CD4-positive, alpha-beta T cell treated with Interleukin-6 for 4 hours (primary cell): ENCODE measurements at places on chromosomes 11 and 22.

DNA sequence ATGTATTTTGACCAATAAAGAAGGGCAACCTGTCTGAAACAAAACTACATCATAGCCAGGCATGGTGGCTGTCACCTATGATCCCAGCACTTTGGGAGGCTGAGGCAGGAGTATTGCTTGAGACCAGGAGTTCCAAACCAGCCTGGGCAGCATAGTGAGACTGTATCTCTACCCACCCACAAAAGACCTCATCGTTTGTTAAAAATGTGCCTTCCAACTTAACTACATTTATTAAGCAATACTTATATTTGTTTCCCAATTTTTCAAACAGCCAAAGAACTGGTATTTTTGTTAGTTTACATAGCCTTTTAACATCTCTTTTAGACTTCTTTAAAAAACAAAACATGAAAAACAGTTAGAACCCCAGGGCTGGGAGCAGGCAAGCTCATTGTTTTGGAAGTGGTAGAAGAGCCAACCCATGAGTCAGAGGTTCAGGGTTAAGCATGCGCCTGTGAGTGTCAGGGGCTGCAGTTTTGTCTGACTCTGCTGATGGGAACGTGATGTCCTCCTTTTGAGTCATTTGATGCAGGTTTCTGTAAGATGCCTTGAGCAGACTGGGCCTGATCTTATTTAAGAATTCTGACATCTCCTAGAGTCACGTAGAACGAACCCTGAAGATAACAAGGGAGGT is 53.9 kb upstream of the CRTAM start:
- no peak for DNase-seq

GRCh38 chr11:44351898-44352498 is 42.1 kb upstream of the ALX4 start:
- DNase-seq: no peak

GRCh38 chr22:48368975-48369525 is 1458.6 kb downstream of the BRD1 start:
- no peak for DNase-seq

- DNase-seq: no peak
Measured at GRCh38 chr11:64834723-64835615, 9.5 kb downstream of the CDC42BPG start.

GRCh38 chr11:77079666-77080065 is 12.9 kb downstream of the CAPN5 start:
- no peak for DNase-seq

GRCh38 chr11:57842873-57843272 is 81.3 kb downstream of the CTNND1 start:
- no peak for DNase-seq

DNA sequence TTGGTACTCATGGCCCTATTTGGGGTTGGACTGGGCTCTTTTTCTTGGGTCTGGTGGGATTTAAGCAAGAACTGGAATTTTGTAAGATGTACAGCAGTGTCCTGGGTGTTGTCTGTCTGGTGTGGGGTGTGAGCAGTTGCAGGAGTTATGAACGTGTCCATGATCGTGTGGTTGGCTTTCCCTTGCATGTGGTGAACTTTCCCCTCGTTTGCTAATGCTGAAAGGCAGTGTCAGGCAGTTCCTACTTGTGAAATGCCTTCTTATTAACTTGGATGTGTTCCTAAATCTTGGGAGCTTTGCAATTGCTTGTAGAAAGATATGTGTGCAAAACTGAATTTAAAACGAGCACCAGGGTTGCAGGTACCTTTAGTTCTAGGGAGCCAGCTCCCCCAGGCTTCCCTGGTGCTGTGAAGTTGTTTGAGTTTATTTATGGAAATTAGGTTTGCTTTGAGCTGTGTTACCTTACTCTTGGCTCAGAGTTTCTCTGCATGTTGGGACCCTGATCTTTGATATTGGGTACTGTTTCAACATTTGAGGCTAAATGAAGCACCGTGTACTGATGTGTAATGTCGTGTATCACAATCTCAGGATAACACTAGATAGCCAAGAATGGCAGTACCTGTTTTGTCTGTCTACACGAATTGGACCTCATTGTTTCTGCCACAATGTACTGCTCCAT is 35.8 kb upstream of the HSD17B12 start:
- DNase-seq: no peak

GRCh38 chr11:2443881-2444820 is at the start of gene TRPM5:
Gene TRPM5 (minus strand): TSS chr11:2444514. CDS start chr11:2423036, 21,478 bp downstream.
- peak; percentile 81 for DNase-seq

DNA sequence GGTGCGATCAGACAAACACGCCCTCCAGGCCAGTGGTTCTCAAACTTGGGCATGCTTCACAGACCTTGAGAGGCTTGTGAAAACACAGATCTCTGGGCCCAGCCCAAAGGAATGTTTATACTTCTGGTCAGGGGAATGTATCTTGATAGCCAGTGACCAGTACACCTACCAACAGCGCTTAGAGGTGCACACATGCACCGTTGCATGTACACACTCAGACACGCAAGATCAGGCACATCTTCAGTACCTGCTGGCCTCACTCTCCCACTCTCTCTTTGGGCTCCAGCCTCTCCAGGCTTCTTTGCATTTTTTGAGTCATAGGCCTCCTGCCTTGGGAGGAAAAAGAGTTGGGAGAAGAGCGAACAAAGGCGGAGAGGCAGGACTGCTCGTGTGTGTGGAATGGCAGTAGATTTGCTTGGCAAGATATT is 11.7 kb upstream of the FXYD6 start:
- DNase-seq: no peak

GRCh38 chr11:23502826-23503225 is 642.6 kb upstream of the CCDC179 start:
- DNase-seq: no peak

GRCh38 chr11:67248653-67249052 is 17.6 kb upstream of the GRK2 start:
- DNase-seq: no peak

DNA sequence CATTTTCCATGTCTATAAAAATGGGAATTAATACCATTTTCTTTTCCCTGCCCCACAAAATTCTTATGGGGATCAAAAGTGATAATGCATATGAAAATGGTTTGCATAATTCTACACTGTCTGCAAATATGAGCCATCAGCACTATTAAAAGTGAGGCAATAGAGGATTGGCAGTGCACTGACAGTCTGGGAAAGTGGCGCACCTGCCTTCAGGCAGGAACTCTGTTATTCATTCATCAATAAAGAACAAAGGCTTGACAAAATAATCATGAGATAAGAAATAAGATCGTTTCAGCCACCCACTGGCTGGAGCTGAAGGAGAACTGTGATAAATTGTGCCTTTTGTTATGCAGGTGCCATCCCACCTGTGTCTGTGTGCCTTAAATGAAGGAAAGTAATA is 49.5 kb downstream of the ARFGAP2 start:
- DNase-seq: no peak

DNA sequence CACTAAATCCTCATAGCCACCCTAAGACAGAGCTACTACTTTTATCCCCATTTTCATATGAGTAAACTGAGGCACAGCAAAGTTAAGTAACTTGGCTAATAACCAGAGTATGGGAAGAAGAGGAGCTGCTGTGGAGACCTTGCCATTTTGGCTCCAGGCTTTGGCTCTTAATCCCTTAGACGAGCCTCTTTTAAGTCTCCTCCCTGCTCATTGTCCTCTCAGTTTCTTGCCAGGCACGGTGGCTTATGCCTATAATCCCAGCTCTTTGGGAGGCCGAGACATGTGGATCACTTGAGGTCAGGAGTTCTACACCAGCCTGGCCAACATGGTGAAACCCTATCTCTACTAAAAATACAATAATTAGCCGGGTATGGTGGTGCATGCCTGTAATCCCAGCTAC is 78.6 kb downstream of the PRR5L start:
- no peak for DNase-seq

DNA sequence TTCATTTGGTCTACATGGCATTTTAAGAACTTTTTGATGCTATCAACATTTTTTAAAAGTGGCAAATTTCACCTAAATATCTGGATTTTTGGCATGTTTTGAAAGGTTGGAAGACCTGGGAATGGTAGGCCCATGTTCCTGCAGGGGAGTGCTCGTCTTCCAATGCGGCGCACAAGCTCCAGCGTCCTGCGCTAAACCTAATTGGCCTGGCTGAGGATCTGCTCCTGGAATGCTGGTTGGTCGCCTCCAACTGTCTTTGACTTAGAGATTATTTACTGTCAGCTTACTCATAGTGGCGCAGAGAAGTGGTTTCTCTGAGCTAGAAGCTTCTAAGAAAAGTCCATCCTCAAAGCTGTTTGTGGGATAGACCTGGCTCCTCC is 626 bp upstream of the LIMK2 start:
- DNase-seq: no peak

DNA sequence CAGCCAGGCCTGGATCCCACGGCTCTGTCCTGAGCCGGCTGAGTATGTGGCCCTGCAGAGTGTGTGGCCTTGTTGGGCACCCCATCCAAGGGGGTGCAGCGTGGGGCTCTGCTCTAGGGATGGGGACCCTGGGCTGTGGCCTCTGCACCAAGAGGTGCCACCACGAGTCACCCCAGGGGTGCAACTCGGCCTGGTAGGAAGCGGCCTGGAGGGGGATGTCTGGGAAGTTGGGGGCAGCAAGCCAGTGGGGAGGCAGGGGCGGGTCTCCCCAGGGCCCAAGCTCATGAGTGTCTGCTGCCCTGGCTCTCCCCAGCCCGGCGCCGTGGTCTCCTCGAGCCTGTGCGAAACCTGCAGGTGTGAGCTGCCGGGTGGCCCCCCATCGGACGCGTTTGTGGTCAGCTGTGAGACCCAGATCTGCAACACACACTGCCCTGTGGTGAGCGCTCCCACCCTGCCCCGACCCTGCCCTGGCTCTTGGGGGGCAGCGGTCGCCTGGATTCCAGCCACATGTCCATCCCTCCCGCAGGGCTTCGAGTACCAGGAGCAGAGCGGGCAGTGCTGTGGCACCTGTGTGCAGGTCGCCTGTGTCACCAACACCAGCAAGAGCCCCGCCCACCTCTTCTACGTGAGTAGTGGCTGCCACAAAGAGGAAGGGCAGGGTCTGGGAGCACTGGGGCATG is 24.2 kb upstream of the MUC5B start:
- no peak for DNase-seq

DNA sequence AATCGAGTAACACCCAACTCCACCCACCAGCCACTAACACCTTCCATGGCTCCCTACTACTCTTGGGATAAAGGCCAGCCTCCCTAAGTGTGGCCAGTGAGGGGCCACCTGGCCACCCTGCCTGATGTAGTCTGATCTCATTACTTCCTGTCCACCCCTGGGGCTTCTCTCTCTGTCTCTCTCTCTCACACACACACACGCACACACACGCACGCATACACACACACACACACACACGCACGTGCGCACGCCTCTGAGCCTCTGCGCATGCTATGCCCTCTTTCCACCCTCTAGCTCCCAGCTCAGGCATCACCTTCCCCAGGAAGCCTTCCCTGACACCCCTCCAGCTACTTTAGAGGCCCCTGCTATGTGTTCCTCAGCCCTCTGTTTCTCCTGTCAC is 3.9 kb downstream of the MFNG start:
- no peak for DNase-seq

GRCh38 chr22:24282401-24282800 is 11.8 kb downstream of the SPECC1L start:
- no peak for DNase-seq

DNA sequence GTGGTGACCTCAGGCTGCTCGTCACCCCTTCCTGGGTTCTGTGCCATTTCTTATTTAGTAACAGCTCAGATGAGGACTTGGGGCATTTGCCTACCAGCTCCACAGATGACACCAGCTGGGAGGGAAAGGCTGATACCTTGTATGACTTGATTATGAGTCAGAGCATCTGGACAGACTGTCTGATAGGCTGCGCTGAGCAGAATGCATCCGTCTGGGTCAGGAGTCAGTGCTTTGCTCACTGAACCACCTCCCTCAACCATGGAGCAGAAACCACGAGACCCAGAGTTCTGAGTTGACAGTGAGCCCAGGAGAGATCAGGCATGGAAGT is 6.8 kb downstream of the ST14 start:
- DNase-seq: no peak

- DNase-seq: no peak
Measured at GRCh38 chr11:3340025-3340424, 38.9 kb downstream of the ZNF195 start.

GRCh38 chr11:121476379-121477032 is 23.7 kb upstream of the SORL1-AS1 start:
- DNase-seq: peak; percentile 31

- DNase-seq: peak; percentile 87
Measured at GRCh38 chr22:24951942-24952836, at the start of gene KIAA1671. Gene KIAA1671 (plus strand): TSS chr22:24952716. CDS start chr22:25028000, 75,284 bp downstream.

DNA sequence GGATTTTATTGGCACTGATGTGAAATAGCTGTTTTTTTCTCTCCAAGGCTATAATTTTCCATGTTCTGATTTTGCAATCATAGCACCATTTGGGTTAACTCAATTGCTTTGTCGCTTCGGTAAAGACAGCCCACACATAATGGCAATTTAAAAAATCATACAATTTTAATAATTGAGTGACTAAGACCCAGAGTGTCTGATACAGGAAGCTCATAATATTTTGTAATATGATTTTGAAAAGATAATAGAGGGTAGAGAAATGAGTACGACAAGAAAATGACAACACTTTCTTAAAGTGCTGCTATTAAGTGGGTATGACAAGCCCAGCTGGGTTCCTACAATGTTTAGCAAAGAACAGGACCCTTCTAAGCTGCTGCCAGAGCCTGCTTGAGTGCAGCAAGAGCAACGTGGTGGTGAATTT is 439.1 kb downstream of the METTL15 start:
- no peak for DNase-seq

DNA sequence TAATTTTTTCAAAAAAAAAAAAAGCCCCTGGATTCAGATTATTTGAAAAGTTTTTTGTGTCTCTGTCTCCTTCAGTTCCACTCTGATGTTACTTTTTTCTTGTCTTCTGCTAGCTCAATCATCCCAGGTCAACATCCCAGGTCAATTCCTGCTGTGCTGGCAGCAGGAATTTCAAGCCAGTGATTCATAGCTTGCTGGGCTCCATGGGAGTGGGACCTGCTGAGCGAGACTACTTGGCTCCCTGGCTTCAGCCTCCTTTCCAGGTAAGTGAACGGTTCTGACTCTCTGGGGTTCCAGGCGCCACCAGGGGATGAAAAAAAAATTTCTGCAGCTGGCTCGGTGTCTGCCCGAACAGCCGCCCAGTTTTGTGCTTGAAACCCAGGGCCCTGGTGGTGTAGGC is 31.4 kb downstream of the PLAAT5 start:
- no peak for DNase-seq

- DNase-seq: no peak
Measured at GRCh38 chr11:8327761-8328192, 64.1 kb upstream of the LMO1 start.

GRCh38 chr11:11514246-11514645 is 107.6 kb downstream of the GALNT18 start:
- no peak for DNase-seq

- no peak for DNase-seq
Measured at GRCh38 chr22:45273452-45274075, 11.2 kb upstream of the UPK3A start.

- no peak for DNase-seq
Measured at GRCh38 chr11:61713906-61714305, 33.7 kb downstream of the DAGLA start.

- DNase-seq: no peak
Measured at GRCh38 chr11:83311701-83312100, 25.5 kb upstream of the CCDC90B start.
